ENCODE measurements at places on chromosomes 7 and 10. TPM values are rescaled to one million over a fixed set of nuclear protein-coding genes. Genes with fewer than 3 reads are reported as not detected.

GRCh38 chr7:43443381-43443780 lies 139.5 kb upstream of the STK17A start:
- no peak for DNase-seq

MARVELD1 gene
- 2.7 TPM for total RNA-seq

- DNase-seq: no peak
These were observed 280.9 kb upstream of the AKR1E2 start for GRCh38 chr10:4545062-4545461.

DNA sequence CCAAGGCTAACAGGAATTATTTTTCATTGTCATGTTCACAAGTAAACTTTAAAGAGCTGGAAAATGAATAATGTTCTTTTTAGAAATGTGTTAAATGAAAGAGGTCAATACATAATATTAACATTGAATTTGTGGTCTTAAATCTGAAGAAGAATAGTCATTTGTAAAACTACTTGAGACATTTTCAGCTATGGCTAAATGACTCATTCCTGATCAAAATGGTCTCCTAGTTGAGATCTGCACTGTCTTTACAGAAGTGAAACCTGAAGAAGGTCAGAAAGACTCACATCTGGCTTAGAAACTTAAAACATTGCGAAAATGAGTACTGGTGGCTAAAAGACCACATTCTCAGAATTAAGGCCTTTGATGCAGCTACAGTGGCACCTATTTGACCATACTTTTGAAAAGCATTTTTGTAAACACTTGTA lies 5.9 kb downstream of the PIK3CG start:
- DNase-seq: no peak

DNA sequence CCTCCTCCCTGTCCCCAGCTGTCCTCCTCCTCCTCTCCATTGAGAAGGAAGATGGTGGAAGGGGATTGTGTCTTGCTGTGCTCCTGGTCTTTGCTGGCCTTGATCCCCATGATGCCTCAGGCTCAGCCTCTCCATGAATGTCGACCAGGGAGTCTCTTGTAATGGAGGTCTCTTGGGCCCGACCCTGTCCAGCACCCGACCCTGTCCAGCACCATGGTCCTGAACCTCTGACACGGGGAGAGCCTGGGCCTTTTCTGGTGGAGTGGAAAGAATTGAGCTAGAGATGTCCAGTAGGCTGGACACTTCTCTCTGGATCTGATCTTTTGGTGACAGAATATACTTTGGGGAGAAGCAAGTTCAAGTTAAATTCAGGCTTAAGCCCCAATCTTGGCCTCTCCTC lies 42.3 kb upstream of the HMX3 start:
- no peak for DNase-seq

NMT2 gene
- total RNA-seq: 22.3 TPM

DNA sequence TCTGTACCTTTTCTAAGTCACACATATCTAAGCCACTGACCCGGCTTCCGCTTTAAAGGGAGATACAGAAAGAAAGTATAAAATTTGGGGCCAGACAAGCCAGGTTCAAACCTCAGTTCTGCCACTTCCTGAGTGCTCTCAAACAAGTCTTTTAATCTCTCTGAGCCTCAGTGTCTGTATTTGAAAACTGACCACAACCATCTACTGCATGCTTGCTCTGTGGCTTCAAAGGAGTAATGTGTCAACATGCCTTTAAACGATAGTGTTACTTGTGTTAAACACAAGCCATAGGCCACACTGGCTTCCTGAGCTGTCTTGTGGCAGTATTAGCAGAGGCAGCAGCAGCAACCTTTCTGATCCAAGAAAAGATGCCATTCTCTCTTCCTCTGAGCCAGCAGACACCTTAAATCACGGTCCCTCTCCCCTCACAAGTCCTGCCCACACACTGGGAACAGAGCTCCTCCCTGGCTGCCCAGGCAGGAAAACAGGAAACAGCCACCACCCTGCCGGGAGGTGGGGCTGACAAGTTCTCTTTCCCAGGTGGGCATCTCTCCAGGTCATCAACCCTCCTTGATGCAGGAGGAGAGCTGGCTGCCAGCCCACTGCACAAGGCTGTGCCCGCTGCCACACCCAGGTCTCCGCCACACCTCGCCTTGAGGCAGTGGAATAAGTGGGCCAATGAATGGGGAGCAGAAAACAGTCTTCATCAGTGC lies 10.7 kb downstream of the HIP1 start:
- no peak for DNase-seq

CHCHD3 gene
- total RNA-seq: 62.0 TPM

SPAM1 gene
- total RNA-seq: not detected

DNA sequence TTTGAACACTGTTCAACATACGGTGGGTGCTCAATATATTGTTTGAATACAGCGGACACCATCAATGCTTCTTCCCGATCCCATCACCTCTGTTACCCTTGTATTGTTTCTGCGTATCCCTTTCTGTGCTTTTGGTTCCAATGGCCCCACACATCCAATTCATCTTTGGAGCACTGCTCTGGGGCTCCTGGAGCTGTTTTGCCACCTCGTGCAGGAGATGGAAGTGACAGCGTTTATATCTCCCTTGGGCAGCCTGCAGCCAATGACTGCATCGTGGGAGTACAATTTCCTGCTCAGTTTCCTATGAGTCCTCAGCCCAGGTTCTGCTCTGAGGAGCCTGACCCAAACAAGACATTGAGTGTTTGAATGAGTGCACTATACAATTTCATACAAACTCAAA lies 50.2 kb upstream of the PIK3CG start:
- DNase-seq: no peak

COL13A1 gene
- total RNA-seq: not detected

GRCh38 chr7:143391462-143392404 lies 10.6 kb downstream of the ZYX start:
- DNase-seq: no peak

DNA sequence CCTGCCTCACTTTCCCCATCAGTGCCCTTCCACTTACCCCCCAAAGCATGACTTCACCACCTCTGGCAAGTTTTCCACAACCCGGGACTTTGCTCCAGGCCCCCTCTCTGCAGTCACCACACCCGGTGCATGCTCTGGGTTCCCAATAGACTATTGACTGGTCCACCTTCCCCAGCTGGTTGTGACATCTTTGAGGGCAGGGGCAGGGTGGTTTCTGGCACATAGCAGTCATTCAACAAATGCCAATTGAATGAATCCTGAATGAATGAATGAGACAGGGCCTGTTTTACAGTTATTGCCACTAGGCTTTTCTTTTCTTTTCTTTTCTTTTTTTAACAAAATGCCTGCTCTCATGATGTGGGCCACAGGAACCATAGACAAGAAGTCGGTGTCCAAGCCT lies 28.8 kb upstream of the DOCK1 start:
- no peak for DNase-seq

GRCh38 chr10:78820007-78820362 lies 248.8 kb upstream of the ZMIZ1 start:
- no peak for DNase-seq

GRCh38 chr7:24881623-24882022 lies 98.4 kb downstream of the OSBPL3 start:
- no peak for DNase-seq

GRCh38 chr7:124462249-124462648 lies 303.3 kb downstream of the GPR37 start:
- no peak for DNase-seq
